GM03348 (cell line): ENCODE measurements at places on chromosomes 1 and 21.

DNA sequence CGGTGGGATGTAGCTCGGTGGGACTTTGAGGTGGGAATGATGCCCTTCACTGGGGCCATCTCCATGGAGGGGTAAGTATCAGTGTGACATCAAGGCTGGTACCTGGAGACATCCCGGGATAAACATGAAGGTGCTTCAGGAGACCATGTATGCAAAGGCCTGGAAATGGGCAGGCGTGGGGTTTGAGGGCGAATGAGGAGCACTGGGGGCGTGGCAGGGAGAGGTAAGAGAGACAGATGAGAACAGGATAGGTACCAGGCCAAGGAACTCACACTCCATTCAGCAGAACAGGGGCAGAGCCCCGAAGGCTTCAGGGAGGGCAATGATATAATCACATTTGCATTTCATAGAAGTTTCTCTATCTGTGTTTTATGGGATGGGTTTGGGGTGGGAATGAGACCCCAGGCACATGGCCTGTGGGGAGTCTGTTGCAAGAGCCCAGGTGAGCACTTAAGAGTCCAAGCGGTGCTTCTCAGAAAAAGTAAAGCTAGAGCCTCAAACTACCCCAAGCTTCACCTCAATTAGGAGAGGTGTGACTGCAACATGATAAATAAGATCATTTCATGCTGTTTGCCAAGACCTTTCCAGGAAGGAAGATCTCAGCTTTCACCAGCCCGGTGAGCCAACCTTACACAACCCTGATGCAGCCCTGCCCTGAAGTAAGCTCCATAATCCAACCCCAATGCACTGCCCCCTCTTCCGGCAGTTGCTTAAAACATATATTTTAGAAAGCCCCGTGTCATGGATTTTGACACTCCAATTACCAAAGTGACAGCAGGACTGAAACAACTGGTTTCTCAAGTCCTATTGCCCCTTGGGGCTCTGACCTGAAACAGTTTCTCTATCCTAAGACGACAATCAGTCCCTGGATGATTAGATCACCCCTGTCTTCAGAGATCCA lies 7.4 kb downstream of the S100A9 start:
- DNase-seq: no peak

DNA sequence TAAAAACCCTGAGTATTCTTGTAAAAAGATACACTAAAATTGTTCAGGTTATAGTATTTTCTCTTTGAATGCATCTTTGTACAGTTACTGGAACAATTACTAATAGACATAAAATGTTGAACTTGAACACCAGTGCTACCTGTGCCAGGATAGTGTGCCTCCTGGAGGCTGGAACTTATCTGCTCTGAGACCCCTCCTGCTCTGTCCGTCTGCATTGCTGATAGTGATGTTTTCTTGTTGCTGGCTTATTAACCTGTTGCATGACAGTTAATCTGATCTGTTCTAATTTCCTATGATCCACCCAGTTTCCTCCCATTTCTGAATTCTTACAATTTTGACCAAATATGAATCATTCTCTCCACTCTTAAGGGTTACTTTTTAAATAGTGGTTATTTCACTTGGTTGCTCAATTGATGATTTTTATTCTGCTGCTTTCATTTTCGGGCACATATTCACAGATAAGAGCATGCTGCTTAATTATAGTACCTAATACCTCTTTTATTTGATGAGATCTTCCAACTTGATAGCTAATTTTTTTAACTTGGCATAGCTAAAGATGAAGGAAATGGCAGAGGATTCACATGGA lies 101.4 kb downstream of the CC2D1B start:
- peak; percentile 8 for DNase-seq

GRCh38 chr1:200654660-200655059 lies 15.0 kb downstream of the DDX59 start:
- DNase-seq: no peak

GRCh38 chr21:43984905-43985689 lies 27.0 kb upstream of the TRAPPC10 start:
- DNase-seq: no peak
